ENCODE measurements at places on chromosomes 12 and 14.
A peak's percentile ranks its signal among the peaks of the same experiment; 100 is the strongest.

GRCh38 chr14:42002141-42002540 lies 395.5 kb downstream of the LRFN5 start:
- no peak for DNase-seq

GRCh38 chr12:24600551-24600950 lies 348.4 kb downstream of the BCAT1 start:
- no peak for DNase-seq

DNA sequence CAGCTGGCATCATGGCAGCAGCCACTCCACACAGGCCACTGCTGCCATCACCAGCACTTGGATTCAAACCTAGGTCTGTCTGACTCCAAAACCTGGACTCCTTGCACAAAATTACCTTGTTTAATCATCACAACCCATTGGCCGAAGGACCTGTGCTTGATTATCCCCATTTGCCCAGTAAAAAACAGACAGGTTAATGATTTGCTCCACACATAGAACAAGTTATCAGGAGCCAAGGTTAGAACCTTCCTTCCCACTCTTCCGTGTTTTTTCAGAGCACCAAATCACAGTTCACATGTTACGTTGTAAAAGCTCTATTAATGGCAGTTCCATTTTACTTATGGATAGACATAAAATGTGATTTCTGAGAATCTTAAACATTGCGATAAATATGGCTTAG lies 23.5 kb upstream of the CPM start:
- no peak for DNase-seq

DNA sequence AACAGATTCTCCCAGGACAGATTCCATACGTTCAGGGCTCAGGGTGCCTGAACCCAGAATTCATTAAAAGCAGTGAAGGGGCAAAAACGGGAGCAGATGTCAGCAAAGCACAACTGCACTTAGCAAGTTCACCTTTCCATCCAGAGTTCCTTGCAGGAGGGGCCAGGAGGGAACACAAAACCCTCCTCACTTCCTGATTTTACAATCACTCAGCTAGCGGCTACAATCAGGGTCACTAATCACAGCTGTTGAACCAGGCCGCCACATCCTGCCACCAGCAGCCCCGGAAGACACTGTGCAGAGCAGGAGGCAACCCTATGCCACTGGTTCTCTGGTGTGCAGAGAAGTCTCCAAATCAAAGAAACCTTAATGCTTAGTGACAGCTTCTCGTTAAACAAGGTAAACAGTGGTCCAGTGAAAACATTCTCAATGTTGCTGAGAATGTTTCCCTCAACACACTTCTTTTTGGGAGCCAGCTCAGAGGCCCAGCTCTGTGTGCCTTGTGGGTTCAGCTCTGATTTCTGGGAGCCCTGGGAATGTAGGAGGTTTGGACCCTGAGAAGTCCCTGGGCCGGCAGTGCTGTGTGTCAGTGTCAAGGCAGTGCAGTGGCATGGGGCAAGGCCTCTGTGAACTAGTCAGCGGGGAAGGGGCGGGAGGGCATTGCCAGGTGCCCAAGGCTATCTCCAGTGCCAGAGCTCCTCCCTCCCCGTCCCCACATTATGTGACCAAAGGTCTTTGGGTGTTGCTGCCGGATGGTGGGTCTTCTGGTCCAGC lies 54.5 kb downstream of the VCPKMT start:
- DNase-seq: peak; percentile 73

- no peak for DNase-seq
Measured at GRCh38 chr14:104374718-104375080, 204.9 kb upstream of the C14orf180 start.

DNA sequence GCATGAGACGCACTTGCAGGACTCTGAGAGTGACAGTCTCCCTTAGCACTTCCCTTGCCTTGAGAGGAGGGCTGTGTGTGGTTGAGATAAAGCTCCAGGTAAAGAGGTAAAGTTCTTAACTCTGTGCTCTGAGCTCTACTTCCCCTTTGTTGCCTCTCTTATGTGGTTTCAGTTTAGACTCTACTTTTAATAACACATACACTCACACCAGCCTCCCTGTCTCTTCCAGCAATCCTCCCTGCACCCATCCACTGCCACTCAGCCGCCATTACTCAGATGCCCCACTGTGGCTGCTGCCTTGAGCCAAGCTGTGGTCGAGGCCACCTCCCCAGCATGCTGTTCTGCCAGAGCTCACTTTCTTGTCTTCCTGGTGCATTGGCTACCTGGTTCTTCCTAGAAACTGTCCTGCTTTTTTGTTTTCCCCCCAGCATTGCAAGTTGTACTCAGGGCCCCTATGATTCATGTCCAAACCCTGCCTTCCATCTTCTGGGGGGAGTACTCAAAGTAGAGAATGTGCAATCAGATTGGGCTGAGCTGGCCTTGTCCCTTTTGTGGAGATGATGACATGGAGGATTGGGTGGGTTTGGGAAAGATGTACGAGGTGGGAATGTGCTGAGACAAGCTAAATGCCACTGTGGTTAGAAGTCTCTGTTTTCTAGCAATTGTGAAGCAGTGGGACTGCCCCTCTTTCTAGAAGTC lies 115.5 kb upstream of the PARP11 start:
- DNase-seq: peak; percentile 51

- peak; percentile 25 for DNase-seq
Measured at GRCh38 chr12:82627799-82628198, 58.9 kb upstream of the TMTC2 start.

DNA sequence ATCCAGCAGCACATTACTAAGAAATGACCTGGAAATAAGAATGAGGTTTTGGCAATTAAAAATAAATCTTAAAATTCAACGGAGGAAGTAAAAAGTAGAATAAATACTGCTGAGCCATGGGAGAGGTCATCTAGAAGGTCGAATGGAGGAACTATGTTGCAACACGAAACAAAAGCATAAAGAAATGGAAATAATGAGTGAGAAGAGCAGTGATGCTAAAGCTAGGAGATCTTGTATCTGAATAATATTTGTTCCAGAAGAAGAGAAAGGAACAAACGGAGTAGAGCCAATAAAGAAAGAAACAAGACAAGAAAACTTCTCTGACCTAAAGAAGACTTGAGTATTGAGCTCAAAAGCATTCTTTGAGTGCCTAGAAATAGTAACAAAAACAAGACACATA lies 6.6 kb upstream of the KRT7 start:
- no peak for DNase-seq

GRCh38 chr12:117530796-117531195 lies 169.4 kb upstream of the NOS1 start:
- no peak for DNase-seq

DNA sequence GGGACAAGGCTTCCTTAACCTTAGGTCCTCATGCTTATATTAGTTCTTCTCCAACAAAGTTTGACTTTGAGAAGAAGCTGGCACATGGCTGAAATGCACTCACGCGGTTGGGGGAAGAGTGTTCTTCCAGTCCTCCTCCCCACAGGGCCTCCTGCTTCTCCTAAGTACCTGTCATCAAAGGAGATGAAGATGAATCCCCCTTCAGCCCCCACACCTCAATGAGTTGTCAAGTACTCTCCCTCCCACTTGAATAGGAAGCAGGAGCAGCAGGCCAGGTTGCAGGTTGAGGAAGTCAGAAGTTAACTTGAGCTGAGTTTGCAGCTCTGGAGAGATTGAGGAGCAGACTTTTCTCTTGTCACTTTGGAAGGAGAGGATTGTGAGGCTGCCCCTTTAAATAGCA lies 2.9 kb upstream of the PDE1B start:
- DNase-seq: no peak

GRCh38 chr14:69430306-69430939 lies 31.9 kb downstream of the SLC39A9 start:
- DNase-seq: no peak

DNA sequence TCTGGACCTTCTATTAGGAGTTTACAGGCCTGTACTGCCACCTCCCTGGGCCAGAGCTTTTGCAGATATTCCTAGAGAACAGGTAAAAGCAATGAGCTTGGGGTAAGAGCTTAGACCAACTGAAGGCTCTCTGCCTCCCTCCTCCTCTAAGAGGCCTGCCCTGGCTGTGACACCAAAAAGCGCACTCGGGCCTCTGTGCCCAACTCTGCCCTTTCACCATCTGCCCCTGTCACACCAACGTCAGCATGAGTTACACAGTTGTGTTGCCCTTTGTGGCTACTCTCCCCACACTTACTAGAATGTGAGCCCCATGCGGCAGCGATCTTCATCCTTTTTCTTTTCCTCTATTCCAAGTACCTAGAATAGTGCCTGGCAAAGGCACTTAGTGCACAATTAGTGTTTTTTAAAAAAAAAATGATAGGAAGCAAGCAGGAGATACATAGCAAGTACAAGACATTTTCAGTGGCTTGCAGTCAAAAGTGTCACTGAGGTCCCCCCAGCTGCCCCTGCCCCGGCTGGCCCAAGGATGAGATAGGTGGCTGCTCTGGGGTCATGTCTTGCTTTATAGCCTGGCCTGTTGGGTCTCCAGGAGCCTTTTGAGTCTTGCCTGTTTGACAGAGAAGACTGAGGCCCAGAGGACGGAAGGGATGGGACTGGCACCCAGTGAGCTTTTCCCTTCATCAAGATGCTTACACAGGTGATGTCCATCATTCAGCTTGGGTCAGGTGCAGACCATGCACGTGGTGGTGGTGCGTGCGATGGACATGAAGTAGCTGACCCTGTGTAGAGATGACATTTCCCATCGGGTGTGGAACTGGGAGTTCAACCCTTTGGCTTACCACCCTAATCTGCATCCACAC lies 12.5 kb downstream of the CKB start:
- DNase-seq: peak; percentile 7

All from GM13977 (cell line).